Left cardiac atrium (tissue), 4 donors: ENCODE measurements at places on chromosomes 16 and 17. TPM values are rescaled to one million over a fixed set of nuclear protein-coding genes. Genes with fewer than 3 reads are reported as not detected.

DNA sequence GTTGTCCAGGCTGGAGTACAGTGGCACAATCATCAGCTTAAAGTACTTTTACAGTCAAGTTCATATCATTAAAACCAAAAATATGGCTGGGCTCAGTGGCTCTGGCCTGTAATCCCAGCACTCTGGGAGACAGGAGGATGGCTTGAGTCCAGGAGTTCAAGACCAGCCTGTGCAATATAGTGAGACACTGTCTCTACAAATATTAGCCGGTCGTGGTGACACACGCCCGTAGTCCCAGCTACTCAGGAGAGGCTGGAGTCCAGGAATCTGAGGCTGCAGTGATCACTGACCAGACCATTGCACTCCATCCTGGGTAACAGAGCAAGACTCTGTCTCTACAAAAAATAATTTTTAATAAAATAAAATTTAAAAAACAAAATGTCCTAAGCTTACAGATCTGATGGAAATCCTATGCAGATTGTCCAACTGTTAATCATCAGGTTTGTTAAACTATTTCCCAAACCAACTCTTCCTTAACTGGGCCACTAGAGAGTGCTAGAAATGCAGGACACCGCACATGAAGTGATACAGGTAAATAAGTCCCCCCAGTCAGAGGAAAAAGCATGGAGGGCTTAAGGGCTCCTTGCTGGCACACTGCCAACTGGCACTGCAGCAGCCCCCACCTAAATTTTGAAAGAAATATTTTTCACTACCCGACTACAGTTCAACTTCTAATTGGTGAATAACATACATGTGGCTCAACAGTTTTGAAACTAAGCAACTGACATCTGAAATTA is 2.8 kb downstream of the USP22 start:
- DNase-seq: no peak

DNA sequence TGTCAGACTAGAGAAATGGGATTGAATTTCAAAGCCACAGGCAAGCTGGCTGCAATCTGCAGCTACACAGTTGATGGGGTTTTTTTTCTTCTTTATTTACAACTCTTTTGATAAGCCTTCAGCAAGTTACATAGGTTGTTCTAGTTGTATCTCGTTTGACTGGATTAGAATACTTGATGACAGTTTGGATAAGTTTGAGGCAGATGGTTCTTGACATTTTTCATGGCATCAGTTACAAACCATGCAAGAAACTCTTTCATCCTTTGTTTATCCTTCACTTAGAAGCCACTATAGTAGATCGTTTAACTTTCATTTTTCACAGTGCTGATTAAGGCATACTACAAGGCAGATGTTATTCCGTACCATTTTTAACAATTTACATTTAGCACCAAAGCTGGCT is 238.9 kb downstream of the TOX3 start:
- DNase-seq: no peak

DNA sequence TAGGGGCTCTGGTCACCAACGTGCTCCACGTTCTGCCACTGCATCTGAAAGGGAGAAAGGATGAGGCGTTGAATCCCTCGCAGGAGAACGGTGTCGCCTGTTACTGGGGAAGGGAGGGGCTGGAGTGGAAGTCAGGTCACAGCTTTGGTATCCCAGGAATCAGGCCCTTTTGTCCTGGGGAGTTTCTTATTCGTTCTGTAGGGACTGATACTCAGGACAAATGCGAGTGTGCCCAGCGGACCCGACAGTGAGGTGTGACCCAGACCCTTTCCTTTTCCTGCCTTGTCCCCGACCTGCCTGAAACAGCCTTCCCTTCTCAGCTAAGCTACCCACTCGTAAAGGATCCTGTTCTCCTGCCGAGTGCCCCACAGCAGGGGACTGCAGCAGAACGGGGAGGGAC is 177.5 kb downstream of the VPS53 start:
- no peak for DNase-seq

- no peak for DNase-seq
These were observed 10.5 kb downstream of the GAA start for GRCh38 chr17:80111702-80112470.

- no peak for DNase-seq
These were observed 42.0 kb downstream of the TNFRSF13B start for GRCh38 chr17:16929757-16930520.

GRCh38 chr17:80675438-80676095 is 130.9 kb downstream of the RPTOR start:
- no peak for DNase-seq

GRCh38 chr17:80931421-80932265 is 60.0 kb upstream of the CHMP6 start:
- no peak for DNase-seq

GRCh38 chr17:45299361-45299760 is 17.5 kb downstream of the MAP3K14 start:
- DNase-seq: no peak

- no peak for DNase-seq
These were observed 6.6 kb upstream of the IGFBP4 start for GRCh38 chr17:40436636-40437035.

Gene DCTN5
- 45.9 TPM for total RNA-seq

Gene NPIPA8
- total RNA-seq: 0.62 TPM

Gene TEKT1
- not detected for total RNA-seq

Gene CCL3
- total RNA-seq: 1.1 TPM

Gene TEX14
- total RNA-seq: 0.32 TPM

Gene C17orf113
- 0.68 TPM for total RNA-seq

Gene NRN1L
- total RNA-seq: not detected

Gene APPBP2
- 26.5 TPM for total RNA-seq
